ENCODE measurements at places on chromosomes 3 and 15.

GRCh38 chr3:66348704-66349103 is 127.9 kb downstream of the SLC25A26 start:
- no peak for DNase-seq

GRCh38 chr3:36943601-36944000 is 1.3 kb downstream of the TRANK1 start:
- no peak for DNase-seq

- DNase-seq: no peak
Observed at GRCh38 chr3:195210266-195210973, 60.5 kb downstream of the XXYLT1 start.

- no peak for DNase-seq
Observed at GRCh38 chr15:77528968-77529319, 103.8 kb downstream of the LINGO1 start.

- DNase-seq: no peak
Observed at GRCh38 chr3:152285509-152285908, 16.8 kb downstream of the MBNL1 start.

GRCh38 chr15:40923551-40923950 is 5.6 kb upstream of the DLL4 start:
- no peak for DNase-seq

GRCh38 chr3:187936676-187937075 is 191.4 kb upstream of the BCL6 start:
- DNase-seq: no peak

GRCh38 chr15:90553248-90553745 is 23.6 kb downstream of the CRTC3 start:
- DNase-seq: no peak

- no peak for DNase-seq
Observed at GRCh38 chr3:128307029-128307633, 153.8 kb downstream of the EEFSEC start.

DNA sequence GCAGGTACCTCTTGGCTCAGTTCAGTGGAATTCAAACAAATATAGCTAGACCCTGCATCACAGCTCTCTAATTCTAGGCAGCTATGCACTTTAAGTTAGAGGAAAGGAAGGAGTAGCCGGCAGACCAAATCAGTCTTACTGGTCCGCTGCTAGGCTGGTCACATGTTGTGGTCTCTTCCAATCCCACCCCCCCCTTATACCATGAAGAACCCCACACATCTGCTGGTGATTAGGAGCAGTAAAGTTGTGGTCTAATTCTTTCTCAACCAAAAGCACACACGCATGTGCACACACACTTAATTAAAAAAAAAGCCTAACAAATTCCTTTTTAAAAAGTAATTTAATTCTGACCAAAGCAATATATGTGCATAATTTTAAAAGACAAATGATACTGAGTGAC is 16.7 kb upstream of the SH3GL3 start:
- no peak for DNase-seq

DNA sequence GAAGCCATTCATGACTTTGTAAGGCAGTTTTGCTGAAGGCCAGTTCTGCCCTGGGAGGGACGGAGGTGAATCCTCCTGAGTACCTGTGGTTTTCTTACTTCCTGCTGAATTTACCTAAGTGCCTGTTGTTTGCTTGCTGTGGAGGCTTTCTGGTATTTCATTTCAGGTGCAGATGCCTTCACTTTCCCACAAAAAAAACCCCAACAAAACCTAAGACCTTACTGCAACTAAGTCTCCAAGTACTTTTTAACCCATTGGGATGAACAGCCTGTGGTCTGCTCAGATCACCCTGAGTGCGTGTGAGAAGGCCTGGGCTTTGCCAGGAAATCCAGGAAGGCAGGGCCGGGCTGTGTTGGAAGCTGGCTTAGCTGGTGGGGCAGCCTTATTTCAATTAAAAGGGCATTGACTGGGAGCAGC is 65.3 kb downstream of the IGF1R start:
- no peak for DNase-seq

DNA sequence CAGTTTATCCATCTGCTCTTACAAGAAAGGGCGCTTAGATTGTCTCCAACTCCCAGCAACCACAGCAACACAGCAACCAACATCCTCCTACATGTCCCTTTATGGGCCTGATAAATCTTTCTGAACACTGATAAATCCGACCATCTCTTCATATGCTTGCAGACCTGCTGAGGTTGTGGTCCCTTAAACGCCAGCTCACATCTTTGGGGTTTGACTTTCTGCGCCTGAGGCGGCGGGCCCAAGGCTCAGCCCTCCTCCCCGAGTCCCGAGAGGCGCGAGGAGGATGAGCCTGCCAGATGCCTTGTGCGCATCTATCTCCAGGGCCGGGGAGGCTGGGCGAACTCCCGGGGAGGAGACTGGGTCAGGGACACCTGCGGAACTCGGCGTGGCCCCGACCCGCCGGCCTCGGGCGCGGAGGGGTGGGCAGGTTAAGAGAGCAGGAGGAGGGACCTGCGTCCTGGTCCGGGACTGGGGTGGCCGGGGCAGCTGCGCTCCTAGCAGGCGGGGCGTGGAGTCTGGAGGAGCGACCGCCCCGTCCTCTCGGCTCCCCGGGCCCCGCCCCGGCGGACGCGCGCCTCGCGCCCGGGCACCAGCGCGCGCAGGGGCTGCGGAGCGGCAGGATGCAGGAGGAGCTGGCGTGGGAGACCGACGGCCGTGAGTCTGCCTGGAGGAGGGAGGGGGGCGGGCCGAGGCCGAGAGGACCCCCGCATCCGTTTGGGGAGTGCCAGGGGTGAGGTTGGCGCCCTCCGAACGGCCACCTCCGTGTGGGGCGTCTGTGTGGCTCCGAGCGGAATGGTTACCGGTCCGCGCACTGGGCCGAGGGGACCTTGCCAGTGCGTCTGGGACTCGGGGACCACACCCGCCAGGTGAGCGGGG is at the start of gene ANKDD1A:
Gene ANKDD1A (plus strand): TSS at position 592 of the 876 bp plus-strand sequence. CDS start 29 bp downstream, at position 621.
- no peak for DNase-seq

DNA sequence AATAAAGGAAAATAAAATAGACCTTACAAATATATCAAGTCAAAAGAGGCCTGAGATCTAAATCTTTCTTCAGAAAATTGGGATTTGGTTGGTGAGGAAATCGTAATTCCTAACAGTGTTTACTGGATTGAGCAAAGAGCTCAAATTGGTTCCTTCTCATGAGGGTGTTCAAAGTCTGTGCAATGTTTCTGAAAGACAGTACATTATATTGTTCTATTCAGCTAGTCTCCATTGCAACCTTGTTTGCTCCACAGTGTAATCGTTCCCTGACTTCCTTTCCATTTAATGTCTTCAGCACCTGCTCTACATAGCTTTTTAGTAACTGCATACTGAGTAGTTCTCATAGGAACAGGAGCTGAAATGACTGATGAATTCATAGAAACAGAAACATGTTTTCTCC is 326.8 kb downstream of the SUCLG2 start:
- no peak for DNase-seq

GRCh38 chr3:33358172-33358781 is 81.0 kb downstream of the FBXL2 start:
- no peak for DNase-seq

- DNase-seq: peak; percentile 3
Observed at GRCh38 chr15:37135225-37135624, 34.9 kb upstream of the MEIS2 start.

DNA sequence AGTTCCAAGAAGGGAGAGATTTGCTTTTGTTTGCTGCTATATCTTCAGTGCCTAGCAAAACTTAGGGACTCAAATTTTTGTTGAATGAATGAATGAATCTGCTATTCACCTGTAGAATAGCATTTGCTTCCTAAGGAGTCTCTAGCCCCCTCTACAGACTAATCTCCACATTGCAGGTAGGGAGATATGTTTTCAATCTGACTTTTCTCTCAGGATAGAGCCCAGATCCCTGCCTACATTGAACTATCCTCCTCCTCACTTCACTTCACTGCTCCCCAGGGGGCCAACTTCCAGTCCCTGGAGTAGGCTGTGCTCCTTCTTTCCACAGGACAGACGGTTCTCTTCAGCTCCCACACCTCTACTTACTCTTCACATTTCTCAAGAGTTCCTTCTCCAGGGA is 81.9 kb upstream of the PTX3 start:
- DNase-seq: peak; percentile 11

- DNase-seq: no peak
Observed at GRCh38 chr3:28057539-28057938, 183.9 kb upstream of the CMC1 start.

GRCh38 chr3:57048052-57048671 is 12.3 kb upstream of the SPATA12 start:
- no peak for DNase-seq

DNA sequence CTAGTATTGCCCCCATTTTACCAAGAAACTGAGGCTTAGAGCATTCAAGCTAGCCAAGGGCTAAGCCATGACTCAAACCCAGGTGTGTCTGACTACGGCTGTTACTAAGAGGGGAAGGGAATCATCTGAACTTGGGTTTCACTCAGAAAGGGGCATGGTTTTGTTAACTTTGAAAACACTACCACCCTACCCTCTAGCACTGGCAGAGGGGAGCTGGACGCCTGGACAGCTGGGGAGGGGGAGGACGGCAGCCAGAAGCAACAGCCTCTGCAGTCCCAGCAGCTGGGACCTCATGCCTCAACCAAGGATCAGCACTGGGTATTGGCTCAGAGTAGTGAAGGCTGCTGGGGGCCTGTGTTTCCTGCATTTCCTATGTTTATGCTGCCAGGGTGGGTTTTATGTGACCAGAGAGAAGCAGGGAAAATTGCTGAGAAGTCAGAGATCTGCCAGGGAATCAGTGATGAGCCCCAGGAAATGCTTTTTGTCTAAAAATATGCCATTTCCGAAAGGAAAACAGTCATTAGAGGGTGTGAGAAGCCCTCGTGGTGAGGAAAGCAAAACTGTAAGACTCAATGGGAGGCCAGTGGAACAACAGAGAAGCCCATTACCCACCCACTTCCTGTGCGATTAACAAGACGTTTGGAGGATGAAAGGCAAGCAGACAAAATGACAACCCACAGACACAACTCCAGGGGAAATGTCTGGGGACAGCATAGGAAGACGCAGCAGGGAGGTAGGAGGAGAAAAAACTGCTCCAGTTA is 41.2 kb downstream of the LIPC start:
- DNase-seq: peak; percentile 18

GRCh38 chr15:51493892-51494291 is 128.7 kb downstream of the DMXL2 start:
- DNase-seq: no peak

DNA sequence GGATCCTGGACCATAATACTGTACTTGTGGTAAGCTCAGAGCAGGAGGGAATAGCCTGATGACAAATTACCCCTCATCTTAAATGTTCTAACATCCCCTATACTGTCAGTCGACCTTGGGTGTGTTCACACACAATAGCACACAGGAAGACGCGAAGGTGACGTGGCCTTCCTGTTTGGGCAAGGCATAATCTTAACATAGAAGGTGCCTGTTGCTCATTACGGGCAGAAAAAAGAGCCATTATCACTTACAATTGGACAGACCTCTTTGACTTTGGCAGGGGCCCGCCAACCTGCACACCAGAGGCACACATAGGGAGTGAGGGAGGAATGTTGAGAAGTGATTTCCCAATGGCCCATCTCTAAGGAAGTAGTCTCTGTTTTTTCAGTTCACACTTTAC is 144.2 kb downstream of the ANO10 start:
- DNase-seq: no peak

DNA sequence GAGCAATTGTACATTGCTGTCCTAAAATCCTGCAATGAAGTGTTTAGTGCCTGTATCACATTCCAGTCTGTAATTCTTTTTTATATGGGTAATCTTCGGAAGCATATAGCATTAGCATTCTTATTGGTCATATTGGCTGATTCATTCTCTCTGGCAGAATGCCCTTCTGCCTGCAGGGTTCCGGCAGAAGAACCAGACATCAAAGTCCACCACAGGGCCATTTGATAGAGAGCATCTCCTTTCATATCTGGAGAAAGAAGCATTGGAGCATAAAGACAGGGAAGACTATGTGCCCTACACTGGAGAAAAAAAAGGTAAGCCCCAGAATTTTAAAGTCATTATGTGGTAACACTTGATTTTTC is 39.6 kb downstream of the TMOD3 start:
- DNase-seq: peak; percentile 57

DNA sequence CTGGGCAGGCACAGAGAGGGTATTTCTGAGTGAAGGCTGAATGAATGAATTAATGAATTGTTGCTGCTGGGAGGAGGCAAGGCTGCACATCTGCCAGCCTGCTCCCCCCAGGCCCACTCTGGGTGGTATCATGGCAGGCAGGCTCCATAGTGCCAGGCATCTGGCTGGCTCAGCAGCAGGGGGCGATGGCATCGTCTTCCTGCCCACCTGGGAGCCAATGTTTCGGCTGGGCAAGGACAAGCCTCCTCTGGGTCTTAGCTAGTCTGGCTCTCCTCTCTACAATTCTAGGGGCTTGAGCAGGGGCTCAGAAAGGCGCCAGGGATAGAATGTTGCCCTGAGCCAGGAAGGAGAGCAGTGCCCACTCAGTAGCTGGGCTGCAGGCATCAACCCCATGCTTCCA is 1.7 kb upstream of the TLR9 start:
- no peak for DNase-seq

DNA sequence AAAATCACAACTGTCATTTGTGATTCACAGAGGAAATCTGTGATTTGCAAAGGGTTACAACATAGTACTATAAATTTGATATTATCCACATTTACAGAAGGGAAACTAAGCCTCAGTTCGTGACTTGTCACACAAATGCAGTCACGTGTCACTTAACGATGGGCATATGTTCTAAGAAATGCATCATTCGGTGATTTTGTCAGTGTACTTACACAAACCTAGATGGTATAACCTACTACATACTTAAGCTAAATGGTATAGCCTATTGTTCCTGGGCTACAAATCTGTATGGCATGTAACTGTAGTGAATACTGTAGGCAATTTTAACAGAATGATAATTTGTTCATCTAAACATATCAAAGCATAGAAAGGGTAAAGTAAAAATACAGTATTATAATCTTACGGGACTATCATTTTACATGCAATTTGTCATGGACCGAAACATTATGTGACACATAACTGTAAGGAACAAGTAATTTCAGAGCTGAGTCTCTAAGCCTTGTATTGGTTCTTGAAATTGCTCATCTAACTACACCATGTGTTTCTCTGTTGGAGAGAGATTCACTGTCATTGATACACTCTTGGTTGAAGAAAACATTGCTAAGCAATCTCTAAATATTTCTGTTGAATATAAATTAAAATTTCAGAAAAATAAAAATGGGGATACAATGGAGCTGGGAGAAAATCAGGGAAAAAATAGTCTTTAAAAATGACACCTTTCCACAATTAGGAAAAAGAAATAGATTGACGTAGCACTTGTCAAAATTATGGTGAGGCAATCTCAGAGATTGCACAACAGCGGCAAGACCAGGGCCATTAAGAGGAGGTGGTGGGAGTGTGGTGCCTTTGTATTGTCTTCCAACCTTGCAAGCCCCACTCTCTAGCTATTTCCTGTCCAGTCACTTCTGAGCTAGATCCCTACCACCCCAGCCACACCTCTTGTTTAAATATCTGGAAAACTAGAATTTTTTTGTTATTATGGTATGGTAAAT is 645.8 kb upstream of the TBL1XR1 start:
- DNase-seq: no peak

GRCh38 chr3:189338366-189338765 is 166.6 kb downstream of the TPRG1 start:
- no peak for DNase-seq

- no peak for DNase-seq
Observed at GRCh38 chr3:49248840-49249227, 28.2 kb downstream of the C3orf62 start.
